Fibroblast of skin of right quadriceps (primary cell): ENCODE measurements at places on chromosomes 1 and 21.

DNA sequence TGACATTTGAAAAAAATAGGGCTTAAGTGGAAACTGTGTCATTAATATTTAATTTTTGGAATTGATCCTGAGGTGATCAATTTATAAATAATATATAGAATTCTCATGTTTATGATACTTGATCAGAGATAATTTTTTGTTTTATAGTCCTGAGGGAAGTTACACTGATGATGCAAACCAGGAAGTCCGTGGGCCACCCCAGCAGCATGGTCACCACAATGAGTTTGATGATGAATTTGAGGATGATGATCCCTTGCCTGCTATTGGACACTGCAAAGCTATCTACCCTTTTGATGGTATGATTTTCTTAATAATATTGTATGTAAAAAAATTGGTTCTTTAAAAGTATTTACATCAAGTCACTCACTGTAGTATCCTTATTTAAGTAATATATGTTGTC lies 101.2 kb downstream of the FNBP1L start:
- no peak for DNase-seq

GRCh38 chr1:176736015-176736414 lies 273.0 kb downstream of the PAPPA2 start:
- DNase-seq: no peak

- DNase-seq: no peak
Measured at GRCh38 chr1:212976586-212976985, 26.2 kb downstream of the VASH2 start.

DNA sequence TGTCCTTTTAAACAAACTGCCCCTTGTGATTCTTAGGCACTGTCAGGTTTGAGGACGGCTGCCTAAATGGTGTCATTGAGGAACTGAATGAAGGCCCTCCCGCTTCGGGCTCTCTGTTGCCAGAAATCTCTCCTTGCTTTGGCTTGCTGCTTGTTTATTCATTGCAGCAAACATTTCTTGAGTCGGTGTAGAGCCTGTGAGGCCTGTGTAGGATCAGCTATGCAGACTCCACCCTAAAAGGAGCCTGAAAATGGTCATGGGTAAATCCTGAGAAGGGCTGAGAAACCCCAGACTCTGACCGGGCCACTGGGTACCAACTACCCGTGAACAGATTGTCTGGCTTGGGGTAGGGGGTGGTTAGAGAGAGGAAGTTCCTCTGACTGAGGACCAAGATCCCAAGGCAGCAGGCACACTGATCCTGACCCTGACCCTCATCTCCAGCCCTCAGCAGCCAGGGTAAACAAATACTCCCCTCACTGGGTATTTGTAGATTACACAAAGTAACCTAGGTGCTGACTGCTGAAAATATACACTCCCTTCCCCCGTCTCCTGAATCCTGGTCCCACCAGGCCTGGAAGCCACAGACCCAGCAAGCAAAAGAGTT lies 3.1 kb downstream of the IL6R start:
- no peak for DNase-seq

DNA sequence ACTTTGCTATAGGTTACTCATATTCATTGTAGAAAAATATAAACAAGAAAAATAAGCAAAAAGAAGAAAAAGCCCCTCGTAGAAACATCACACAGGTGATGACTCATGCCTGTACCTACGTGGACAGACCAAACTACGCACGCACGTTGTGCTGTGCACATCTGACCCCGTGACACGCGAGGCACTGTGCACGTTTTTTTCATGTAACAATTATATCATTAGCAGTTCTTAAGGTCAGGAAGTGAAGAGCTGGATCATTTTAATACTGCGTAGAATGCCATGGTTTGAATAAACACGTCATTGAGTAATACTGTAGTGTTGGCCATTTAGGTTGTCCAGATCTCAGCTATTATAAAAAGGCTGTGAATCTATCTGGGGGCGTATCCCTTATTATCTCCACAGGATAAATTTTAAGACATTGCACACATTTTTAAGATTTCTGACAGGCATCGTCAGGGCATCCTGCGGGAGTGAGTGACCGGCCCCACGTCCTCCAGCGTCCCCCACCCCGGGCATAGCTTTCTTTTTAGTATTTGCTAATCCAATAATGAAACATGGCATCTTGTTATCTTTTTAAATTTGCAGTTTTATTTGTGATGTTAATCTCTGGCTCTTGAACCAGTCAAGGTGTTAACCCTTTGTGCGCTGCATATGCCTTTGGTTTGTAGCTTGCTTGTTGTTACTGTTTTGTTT lies 23.4 kb upstream of the ADARB1 start:
- DNase-seq: no peak

GRCh38 chr1:7177438-7178146 lies 392.3 kb downstream of the CAMTA1 start:
- no peak for DNase-seq

GRCh38 chr1:3391711-3392110 lies 62.8 kb upstream of the ARHGEF16 start:
- DNase-seq: no peak

DNA sequence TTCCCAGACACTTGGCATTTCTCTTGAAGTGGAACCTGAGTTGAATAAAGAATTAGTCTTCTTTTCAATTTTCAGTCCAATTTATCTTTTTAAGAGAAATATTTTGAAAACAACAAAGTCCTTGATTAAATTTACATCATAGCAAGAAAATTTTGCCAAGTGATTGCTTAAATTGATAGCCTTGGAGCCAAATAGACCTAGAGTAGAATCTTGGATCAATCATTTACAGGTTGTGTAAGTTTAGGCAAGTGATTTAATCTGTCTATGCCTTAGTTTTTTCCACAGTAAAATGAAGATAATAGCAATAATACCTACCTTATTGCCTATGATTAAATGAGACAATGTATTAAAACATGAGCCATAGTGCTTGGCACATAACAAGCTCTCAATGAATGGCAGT lies 113.9 kb downstream of the LHX9 start:
- no peak for DNase-seq

- peak; percentile 91 for DNase-seq
Measured at GRCh38 chr1:236009857-236010256, 55.0 kb downstream of the NID1 start.

DNA sequence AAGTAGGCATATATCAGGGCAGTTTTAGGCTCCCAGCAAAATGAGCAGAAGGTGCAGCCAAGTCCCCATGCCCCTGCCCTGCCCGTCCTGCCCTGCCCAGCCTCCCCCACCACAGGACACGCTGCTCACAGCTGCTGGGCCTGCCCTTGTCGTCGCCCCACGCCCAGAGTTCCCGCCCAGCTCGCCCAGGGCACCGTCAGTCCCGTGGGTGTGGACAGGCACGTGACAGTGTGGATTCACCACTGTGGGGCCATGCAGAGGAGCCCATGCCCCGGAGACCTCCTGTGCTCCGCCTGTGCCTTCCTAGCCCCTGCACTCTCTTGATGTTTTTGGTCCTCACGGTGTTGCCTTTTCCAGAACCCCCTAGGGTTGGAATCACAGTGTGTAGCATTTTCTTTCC lies 7.0 kb downstream of the FAAP20 start:
- DNase-seq: no peak

DNA sequence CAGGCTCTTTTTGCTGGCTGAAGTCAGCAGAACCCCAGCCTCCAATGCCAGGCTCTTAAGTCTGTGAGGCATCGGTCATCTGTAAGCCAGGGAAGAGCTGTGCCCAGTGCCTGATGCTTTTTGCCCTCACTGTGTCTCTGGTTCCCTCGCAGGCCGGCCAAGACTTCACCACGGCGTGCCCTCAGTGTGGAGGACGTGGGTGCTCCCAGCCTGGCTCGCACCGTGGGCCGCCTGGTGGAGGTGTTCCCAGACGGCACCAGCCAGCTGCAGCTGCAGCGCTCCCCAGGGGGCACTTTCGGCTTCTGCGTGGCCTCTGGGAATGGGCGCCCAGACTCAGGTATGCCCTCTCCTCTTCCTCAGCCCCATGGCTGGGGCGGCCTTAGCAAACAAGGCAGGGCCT lies 32.5 kb downstream of the KIAA1614 start:
- DNase-seq: no peak

GRCh38 chr1:24987875-24988557 lies 57.9 kb upstream of the RUNX3 start:
- DNase-seq: no peak

GRCh38 chr1:218361298-218362065 lies 16.3 kb downstream of the TGFB2 start:
- peak; percentile 67 for DNase-seq

DNA sequence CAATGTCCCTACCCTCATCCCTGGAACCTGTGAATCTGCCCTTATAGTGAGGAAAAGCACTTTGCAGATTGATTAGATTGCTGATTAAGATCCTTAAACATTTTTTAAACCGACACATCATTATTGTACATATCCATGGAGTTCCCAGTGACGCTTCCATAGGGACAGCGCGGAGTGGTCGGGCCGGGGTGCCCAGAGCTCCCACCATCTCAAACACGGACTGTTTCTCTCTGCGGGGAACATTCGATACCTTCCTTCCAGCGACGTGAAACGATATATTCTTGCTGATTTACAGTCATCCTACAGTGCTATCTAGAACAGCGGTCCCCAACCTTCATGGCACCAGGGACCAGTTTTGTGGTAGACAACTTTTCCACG lies 4.0 kb downstream of the KRTAP10-12 start:
- DNase-seq: no peak

- no peak for DNase-seq
Measured at GRCh38 chr1:181319907-181320306, 163.4 kb upstream of the CACNA1E start.

DNA sequence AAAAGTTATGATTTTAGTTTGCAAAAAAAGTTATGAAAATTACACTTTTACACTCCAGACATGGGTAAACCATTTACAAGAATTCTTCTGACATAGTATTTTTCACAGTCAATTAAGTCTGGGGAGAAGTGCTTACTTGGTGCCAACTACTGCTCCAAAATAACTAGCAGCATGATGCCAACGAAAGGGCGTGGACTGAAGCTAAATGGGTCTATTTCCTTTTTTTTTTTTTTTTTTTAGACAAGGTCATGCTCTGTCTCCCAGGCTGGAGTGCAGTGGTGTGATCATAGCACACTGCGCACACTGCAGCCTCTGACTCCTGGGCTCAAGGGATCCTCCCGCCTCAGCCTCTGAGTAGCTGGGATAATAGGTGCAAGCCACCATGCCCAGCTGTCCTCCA lies 43.2 kb downstream of the FMO4 start:
- no peak for DNase-seq

GRCh38 chr1:183578856-183579255 lies 11.4 kb downstream of the NCF2 start:
- DNase-seq: no peak

DNA sequence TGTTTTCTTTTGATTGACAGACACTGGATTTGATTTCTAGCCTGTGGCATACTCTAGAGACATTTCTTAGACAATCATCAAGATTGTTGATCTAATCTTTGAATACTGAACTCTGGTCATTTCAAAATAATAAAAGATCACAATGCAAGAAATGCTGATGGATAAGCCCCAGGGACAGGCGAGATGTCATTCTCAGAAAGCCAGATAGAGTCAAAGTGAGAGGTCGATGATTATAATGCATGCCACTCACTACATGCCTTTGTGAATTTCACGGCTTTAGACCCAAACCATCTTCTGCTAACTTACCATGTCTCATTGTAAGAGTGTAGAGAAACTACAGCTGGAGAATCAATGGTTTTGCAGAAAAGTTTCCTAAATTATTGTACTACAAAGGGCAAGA lies 257.1 kb downstream of the DYRK1A start:
- DNase-seq: no peak

GRCh38 chr1:228317411-228317828 lies 89.2 kb downstream of the TRIM11 start:
- no peak for DNase-seq

DNA sequence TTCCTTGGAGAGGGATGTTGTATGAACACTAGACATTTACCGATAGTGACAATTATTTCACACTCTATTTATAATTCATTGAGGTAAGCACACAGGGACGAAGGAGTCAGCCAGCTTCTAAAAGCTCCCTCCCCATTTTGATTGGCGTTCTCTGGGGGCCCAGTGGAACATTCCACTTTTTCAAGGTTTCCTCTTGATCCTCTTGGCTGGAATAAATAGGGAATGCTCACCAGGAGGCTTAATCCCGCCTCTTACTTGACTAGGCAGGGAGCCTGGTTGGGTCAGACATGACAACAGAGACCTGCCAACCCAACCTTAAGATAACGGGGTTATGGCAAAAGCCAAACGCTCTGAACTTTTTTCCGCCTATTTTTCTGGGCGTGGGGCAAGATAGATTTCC lies 974 bp downstream of the ACTN2 start:
- DNase-seq: no peak

- DNase-seq: peak; percentile 16
Measured at GRCh38 chr21:44012474-44013379, 618 bp downstream of the TRAPPC10 start.
